Activated T-helper 2 cell treated with anti-CD3 and anti-CD28 coated beads, Interferon-gamma antibody, Interleukin-2, Interleukin-4, amounts not matched to agents 10 μg/mL and 5 μg/mL and 100 μg/mL, durations not matched to agents 14 hours and 24 hours and 36 hours (primary cell): ENCODE measurements at places on chromosomes 2 and 18.

- H3K27me3 ChIP-seq, result no peaks in the 10 kb centered on the region
- no peak overlapping the region for H3K4me3 ChIP-seq
- no peaks in the 10 kb centered on the region for H3K36me3 ChIP-seq
- no peak overlapping the region for H3K27ac ChIP-seq
- no peak for DNase-seq
These were observed 221.3 kb downstream of the PTH2R start for GRCh38 chr2:208627916-208628315.

DNA sequence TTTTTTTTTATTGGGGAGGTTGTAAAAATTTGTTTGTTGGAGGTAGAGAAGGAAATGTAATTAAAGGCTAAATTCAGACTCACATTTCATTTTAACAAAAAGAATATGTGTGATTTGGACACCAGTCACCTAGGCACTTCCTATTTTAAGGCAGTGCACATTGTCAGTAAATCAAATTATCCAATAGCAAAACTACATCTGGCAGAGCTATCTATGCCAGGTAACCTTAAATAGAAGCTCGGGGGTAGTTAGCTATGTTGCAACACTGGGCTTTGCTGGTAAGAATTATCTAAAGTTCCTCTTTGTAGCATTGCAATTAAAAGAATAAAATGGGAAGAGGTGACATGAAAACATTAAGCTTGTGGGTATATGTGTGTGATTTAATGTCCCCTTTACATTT lies 1064.4 kb upstream of the ZEB2 start:
- H3K27me3 ChIP-seq, result no peaks in the 10 kb centered on the region
- H3K4me1 ChIP-seq, result no peaks in the 10 kb centered on the region
- DNase-seq, result no peak
- no peak overlapping the region for H3K27ac ChIP-seq
- no peaks in the 10 kb centered on the region for H3K36me3 ChIP-seq
- H3K4me3 ChIP-seq, result no peak overlapping the region

DNA sequence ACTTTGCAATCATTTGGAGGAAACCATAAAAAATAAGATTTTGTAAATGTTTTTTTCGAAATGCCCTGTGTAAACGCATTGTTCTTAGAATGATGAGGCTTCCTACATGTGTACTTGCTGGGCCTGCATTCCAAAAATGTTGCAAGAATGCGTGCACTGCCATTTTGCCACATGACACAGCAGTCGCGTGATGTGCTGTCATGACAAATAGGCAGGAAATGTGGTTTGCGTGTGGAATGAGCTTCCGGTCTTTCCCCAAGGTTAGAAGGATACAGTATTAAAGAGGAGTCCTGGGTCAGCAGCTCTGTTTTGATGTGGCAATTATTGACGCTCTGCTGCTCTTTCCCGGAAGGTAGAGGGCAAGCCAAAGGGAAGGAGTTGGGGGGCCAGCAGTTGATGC lies 18.1 kb upstream of the SERPINB2 start:
- H3K4me3 ChIP-seq, result no peak overlapping the region
- no peaks in the 10 kb centered on the region for H3K36me3 ChIP-seq
- no peak overlapping the region for H3K27ac ChIP-seq
- no peaks in the 10 kb centered on the region for H3K4me1 ChIP-seq
- no peak for DNase-seq

DNA sequence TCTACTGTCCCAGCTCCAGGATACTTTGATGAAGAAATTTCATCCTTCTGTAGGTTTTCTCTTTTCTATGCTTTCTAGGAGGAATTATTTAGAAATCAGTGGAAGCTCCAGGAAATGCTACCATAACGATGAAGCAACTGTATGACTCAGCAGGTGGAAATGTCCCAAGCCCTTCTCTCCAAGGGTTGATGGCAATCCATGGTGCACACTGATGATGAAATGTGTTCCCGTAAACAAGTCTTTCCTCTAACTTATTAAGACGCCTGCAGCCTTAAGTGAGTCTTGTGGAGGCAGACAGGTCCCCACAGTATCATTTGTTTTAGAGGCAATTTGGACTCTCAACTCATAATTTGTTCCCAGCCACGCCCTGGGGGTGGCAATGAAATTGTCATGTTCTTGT lies 777.6 kb upstream of the SOX11 start:
- H3K4me1 ChIP-seq, result no peaks in the 10 kb centered on the region
- H3K27me3 ChIP-seq, result no peaks in the 10 kb centered on the region
- H3K36me3 ChIP-seq, result no peaks in the 10 kb centered on the region
- no peak overlapping the region for H3K4me3 ChIP-seq

GRCh38 chr2:239055756-239056493 lies 208.0 kb downstream of the TWIST2 start:
- no peak overlapping the region for H3K4me3 ChIP-seq
- H3K27me3 ChIP-seq, result no peaks in the 10 kb centered on the region
- DNase-seq, result no peak
- H3K36me3 ChIP-seq, result peaks cover 22% of the 10 kb centered on the region
- no peak overlapping the region for H3K27ac ChIP-seq

- peaks cover 23% of the 10 kb centered on the region for H3K36me3 ChIP-seq
- peaks cover 68% of the 10 kb centered on the region for H3K4me1 ChIP-seq
- peak overlapping the region; percentile 22 for H3K27ac ChIP-seq
- no peaks in the 10 kb centered on the region for H3K27me3 ChIP-seq
These were observed 124.9 kb downstream of the ARHGAP15 start for GRCh38 chr2:143254110-143254509.

DNA sequence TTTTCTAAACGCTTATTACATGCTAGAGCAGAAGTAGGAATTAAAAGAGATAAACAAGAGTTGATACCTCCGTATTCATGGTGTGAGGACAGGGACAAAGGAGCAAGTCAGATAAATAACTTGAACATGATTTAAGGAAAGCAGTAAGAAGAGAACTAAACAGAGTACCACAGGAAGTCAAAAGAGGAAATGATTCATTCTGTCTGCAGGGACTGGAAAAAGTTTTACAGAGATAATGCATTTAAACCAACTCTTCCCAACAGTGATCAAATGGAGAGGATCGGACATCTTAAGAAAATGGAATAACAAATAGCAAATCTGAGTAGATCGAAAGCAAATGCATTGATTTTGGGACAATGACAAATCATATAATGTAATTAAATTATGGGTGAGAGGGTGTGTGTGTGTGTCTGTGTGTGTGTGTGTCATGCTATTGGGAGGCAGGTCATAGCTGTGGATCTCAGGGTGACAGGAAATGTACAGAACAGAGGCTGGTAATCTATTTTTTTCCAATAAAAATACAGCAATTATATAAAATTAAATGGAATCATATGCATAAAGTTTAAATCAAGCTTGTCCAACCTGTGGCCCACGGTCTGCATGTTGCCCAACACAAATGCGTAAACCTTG lies 113.4 kb downstream of the MC4R start:
- no peaks in the 10 kb centered on the region for H3K36me3 ChIP-seq
- H3K27ac ChIP-seq, result no peak overlapping the region
- H3K27me3 ChIP-seq, result no peaks in the 10 kb centered on the region
